Activated T-helper 1 cell treated with anti-CD3 and anti-CD28 coated beads, Interleukin-12 subunit alpha, Interleukin-12 subunit beta, Interleukin-2, Interleukin-4 antibody, amounts not matched to agents 30 ng/mL and 10 ng/mL and 1 ng/mL, durations not matched to agents 14 hours and 24 hours and 36 hours (primary cell): ENCODE measurements at places on chromosomes 1 and 21.

DNA sequence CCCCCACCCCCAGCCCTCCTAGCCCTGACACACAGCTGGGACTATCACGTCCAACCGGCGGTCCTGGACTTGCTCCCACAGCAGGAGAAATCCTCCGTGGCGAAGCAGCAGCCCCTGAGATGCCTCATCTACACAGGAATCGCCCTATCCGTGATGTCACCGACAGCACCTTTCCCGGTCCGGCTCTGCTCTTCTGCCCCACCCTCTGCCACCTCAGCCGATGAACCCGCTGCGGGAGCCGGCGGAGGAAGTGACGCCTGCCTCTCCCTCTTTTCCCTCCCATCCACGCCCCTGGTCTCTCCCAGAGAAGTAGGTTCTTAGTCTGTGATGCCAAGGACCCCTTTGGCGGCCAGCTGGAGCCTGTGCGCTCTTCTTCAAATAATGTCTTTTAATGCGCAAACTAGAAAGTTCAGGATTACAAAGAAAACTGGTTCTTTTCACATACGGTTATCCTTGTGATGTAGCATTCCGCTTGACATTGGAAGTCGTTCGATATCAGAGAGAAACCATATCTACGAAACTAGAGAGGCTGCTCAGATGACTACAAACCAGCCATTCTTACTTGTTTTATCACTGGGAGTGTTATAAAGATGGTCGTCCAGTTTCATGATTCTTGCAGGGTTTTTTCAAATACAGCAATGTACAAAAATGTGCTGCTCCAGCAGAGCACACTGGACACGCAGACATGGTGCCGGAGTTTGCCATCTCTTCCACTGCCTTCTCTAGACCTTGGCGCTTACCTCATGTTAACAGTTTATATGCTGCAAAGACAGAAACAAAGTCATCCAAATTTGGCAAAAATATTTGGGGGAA lies 120.3 kb downstream of the PPIAL4G start:
- peak; percentile 17 for DNase-seq

GRCh38 chr1:218472885-218473284 lies 127.7 kb downstream of the TGFB2 start:
- DNase-seq, result no peak

DNA sequence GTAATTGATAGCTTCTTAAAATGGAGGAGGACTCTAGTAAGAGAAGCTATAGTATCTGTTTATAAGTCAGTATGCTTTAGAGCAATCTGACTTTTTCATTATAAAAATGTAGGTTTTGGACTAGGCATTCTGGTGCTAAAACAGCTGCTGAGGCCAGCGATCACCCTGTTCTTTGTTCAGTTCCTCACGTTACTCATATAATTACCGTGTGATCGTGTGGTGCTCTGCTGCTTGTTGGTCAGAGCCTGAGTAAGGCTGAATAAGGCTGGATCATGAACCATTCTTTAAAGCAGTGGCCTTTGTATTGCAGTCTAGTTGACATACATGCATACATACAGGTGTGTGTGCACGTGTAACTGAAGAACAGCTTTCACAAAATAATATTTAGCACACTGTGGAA lies 25.2 kb downstream of the CDC42 start:
- DNase-seq, result no peak

GRCh38 chr1:226582966-226583365 lies 34.4 kb downstream of the STUM start:
- DNase-seq, result no peak

DNA sequence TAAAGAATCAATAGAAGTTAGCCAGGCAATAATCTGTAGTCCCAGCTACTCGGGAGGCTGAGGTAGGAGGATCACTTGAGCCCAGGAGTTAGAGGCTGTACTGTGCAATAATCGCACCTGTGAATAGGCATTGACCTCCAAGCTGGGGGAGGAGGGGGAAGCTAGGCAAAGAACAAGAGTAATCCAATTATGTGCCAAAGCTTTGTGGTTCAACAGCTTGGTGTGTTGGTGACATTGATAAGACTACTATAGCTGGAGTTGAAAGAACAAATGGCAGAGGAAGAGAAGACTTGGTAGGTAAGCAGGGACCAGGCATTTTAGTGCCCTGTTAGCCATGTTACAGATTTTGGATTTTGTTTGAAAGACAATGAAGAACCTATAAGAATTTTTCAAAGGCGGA lies 2.1 kb upstream of the TMCO2 start:
- no peak for DNase-seq

DNA sequence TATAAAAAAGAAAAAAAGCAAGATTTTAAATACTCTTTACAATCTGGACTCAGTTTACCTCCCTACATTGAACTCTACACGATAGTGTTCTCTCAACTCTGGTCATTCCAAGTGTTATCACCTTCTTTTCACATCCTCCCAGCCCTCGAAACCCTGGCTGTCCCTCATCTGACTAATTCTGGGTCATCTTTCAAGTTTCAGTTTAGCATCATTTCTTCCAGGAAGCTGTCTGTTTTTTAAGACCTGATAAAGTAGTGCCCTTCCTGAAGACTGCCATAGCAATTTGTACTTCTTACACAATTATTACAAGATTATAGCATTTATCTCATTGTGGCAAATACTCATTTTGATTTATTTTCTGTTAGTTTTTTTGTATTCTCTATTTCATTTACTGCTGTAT lies 1.2 kb downstream of the ALG14 start:
- DNase-seq, result no peak

- DNase-seq, result no peak
Observed at GRCh38 chr1:1162597-1163537, 10.8 kb upstream of the TTLL10 start.
